Kidney epithelial cell (primary cell): ENCODE measurements at places on chromosomes 6 and 20. TPM values are rescaled to one million over a fixed set of nuclear protein-coding genes. Genes with fewer than 3 reads are reported as not detected.

CNKSR3 gene
- total RNA-seq, result 9.2 and 12.1 TPM in 2 replicates

HLA-DMB gene
- 1.0 and 2.3 TPM in 2 replicates for total RNA-seq

LST1 gene
- 0.42 TPM in 1 of 2 replicates, not detected in the other for total RNA-seq

ADGB gene
- not detected in 2 replicates for total RNA-seq

DCDC2 gene
- total RNA-seq, result 37.1 and 43.9 TPM in 2 replicates

ULBP2 gene
- 3.5 and 6.1 TPM in 2 replicates for total RNA-seq

CAGE1 gene
- total RNA-seq, result not detected in 2 replicates

RAET1L gene
- 1.5 and 1.8 TPM in 2 replicates for total RNA-seq

GRCh38 chr6:75292555-75292954, 8.0 kb upstream of the TMEM30A start:
- no peak for DNase-seq

DNA sequence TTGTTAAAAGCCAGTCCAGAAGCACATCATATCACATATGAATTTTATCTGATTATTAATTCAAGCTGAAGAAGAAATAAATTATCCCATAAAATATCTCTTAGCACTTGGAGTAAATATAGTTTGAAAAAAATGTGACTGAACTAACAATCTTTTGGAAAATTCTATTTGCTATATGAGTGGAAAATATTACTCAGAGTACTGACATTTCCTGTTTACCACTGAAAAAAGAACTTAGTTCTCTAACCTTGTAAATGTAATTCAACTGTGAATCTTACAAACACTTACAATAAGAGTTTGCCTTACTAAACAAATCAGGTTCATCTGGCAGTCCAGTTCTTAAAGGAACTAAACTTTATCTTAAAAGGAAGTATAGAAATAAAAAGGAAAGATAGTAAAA, 44.2 kb downstream of the MOXD1 start:
- no peak for DNase-seq

DNA sequence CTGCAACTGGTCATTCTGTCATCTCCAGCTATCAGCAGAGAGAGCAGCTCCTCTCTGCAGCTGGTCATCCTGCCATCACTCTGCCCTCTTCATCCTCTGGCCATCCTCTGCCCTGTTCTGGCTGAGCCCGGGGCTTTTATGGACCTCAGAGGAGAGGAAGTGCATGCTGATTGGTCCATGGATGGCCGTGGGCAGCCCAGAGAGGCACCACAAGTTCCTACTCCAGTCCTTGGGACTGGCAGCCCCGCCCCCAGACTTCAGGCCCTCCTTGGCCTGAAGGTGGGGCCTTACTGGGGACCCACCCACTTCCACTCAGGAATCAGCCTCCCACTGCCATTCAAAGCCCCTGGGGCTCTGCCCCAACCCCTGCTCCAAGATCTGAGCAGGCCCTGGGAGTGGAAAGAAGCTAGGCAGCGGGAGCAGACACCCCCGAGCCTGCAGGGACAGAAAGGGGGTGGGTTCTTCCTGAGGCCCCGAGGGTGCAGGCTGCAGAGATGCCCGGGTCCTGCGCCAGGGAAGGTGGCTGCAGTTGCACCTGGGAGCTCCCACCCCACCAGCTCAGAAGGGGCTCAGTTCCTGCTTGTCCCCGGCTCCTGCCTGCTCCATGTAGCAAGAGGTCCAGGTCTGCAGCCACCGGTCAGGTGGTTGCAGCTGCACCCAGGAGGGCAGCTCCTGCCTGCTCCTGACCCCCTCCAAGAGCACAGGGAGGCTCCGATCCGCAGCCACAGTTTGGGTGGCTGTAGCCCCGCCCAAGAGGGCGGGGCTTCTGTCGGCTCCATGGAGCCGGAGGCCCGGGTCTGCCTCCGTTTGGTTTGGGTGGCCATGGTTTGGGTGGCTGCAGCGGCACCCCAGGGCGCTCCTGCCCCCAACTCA, 34.1 kb upstream of the HMGA1 start:
- DNase-seq, result no peak

GRCh38 chr6:29813809-29814208, 13.8 kb upstream of the HLA-G start:
- DNase-seq, result no peak

DNA sequence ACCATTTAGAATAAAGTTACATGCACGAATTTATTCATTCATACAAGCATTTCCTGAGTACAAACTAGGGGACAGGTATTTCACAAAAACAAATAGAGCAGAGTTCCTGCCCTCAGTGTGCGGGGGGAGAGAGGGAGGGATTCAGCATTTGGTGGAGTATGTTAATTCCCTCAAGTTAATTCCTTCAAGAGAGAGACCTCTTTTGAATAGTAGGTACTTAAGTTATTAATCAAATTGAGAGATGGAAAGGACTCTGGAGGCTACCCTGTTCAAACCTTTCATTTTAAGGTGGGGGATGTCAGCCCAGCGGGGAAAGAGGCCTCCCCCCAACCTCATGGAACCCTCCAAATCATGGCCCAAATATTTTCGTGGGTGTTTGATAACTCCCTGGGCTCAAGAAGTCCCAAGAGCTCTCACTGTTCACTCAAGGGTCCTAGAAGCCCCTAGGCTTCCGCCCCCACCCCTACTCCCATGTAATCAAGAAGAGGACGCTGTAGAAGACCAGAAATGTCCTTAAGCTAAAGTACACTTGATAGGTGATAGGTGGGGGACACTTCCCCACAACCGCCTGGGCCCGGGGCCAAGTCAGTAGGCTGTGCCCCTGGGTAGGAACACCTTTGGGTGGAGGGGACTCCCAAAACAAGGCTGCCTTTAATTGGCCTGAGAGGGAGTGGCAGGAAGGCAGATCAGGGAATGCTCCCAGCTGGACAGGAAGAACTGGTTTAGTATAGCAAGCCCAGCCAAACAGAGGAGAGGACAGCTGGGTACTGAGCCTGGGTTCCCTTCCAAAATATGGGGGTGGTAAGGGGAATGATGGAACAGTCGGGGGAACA, 2.9 kb downstream of the SDC4 start:
- DNase-seq, result no peak

GRCh38 chr20:38357653-38358207, 11.4 kb downstream of the LBP start:
- DNase-seq, result no peak

DNA sequence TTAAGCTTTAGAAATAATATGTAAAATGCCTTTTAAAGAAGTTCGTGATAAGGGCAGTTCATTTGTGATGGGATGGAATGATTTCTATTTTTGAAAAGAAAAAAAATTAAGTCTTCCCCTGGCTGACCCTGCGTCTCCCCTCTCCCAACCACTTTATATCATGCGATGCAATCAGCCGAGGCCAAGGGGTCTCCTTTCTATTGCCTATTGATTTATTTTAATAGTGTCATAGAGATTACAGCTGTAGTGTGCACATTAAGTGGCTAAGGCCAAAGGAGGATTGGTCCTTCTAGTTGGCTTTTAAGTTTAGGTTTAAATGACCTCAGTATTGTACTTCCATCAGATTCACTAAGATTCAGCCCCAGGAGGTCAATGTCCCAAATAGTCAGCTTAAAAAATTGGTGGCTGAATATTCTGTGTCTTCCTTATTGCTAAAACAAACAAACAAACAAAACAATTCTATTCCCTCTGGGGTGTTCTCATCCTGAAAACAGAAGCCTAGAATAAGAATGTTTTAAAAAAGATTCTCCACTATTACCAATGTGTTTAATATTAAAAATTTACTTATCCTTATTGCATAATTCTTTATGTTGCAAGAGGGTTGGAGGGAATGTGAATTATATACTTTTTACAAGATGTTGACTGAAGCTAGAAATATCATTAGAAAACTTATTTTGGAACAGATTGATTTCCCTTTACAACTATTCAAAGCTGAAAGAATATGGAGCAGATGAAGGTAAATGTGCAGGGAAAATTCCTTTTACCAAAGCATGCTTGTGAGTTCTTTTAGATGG, 359.1 kb downstream of the SAMD5 start:
- DNase-seq, result no peak

- DNase-seq, result no peak
Measured at GRCh38 chr6:64712606-64713005, 994.4 kb downstream of the EYS start.

DNA sequence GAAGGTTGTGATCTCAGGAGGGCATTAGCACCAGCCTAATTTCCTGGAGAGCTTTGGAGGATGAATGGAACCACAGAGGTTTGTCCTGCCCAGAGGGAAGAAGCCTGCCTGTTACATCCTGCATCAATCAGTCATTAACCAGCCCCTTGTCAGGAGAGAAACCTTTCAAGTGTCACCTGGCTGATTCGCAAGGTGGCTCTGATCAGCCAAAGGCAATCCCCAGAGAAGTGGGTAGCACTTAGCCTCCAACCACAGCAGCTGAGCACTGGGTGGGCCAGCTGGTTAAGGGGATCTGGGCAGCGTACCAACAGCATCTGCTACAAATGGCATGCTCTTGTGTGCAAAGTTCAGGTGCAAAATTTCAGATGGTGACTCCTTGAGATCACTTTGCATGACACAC, 26.9 kb downstream of the ANKEF1 start:
- no peak for DNase-seq

DNA sequence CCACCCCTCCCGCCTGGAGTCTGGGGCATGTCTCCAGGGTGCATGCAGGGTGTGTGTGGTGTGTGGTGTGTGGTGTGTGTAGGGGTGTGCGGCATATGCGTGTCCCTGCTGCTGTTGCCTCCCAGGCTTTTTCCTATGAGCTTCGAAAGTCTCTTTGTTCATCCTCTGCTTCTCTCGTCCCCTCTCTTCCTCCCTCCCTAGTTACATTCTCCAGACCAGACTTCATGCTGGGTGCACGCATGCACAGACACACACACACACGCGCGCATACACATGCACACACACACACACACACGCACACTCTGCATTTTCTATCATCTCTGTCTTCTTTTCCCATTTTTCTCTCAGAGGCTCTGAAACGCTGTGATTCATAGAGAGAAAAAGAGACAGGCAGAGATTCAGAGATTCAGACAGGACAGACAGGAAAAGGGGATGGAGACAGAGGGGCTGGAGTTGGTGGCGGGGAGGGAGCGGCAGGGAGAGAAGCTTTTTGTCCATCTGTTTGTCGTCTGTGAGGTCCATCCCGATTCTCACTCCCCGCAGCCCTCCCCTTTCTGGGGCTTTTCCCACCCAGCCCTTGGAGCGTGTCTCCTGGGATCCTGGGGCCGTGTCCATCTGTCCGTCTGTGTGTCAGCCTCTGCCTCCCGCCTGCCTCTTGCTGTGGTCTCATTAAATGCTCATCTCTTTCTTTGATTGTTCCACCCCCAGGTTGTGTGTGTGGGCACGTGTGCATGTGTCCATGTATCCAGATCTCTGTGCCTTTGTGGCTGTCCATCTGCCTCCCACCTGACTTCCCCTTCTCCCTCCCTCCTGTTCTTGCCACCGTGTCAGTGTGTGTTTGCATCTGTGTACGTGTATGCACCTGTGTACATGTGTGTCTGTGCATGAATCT, 62.6 kb downstream of the SRC start:
- no peak for DNase-seq

DNA sequence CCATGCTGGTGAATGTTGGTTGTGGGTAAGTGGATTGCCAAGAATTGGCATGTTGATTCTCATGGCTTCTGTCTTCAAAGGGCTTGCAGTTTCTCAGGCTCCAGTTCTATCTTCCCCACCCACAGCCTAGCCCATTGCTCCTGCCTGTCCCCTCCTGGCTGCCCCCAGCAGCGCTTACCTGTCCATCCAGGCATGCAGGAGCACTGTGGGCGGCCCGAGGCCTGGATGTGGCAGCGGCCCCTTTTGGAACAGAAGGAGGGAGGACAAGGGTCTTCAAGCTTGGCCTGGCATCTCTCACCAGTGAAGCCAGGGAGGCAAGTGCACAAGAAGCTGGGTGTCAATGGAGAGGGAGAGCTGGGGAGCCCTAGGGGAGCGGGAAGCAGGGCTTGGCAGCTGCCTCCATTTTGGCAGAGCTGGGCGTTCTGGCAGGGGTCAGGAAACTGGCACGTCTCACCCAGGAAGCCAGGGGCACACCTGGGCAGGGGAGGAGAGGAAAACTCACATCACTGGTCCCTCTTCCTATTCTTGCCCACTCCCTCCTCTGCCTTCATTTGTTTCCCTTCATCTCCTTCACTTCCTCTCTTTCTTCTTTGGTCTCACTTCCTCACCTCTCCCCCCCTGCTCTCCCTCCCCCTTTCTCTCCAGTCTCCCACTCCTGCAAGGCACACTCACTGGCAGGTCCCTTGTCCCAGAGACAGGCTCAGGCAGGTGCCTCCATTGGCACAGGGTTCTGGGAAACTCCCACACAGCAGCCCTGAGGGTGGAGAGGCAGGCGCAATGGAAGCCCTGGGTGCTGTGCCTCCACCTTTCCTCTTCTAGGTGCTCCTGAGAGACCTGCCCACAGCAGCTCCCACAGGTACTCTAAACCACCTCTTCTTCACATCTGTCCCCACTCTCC, 1.3 kb downstream of the NOTCH4 start:
- DNase-seq, result no peak

DNA sequence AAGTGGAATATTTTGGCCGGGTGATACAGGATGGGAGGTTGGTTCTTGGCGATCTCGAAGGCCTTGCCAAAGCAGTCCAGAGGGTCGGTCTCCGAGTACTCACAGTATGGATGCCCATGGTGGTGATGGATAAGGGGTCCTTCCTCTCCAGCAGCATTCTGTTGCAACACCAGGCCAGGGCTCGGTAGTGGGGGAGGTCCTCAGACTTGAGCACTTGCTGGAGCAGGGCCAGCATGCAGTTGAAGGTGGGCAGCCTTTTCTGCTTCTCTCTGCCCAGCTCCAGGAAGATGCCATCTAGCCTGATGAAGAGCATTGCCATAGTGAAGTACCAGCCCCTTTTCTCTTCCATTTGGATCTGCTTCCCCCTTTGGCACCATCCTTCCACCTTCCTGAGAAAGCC, 99.4 kb upstream of the MCHR2 start:
- DNase-seq, result no peak

GRCh38 chr6:135586388-135586787, 88.8 kb upstream of the AHI1 start:
- no peak for DNase-seq

GRCh38 chr6:14880677-14881076, 365.2 kb upstream of the JARID2 start:
- no peak for DNase-seq

- DNase-seq, result no peak
Measured at GRCh38 chr6:138563650-138564049, 64.4 kb upstream of the NHSL1 start.

GRCh38 chr6:35083507-35083906, 57.6 kb downstream of the TCP11 start:
- no peak for DNase-seq

DNA sequence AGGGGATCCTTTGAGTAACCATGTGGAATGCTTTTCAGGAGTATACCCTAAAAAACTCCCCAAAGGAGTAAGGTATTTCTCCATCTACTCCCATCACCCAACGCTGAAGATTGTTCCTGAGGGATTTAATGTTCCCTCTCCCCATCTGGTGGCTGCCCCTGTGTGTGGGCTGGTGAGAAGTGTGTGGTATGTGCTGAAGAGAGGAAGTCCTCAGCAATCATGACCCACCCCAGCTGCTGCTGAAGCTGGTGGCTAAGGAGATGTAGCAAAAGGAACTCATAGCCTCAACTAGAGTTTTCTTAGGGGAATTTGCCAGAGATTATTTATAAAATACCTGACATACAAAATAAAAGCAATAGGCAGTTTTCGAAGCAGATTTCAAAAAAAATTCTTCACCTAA, 114.3 kb upstream of the JAG1 start:
- DNase-seq, result no peak

- DNase-seq, result no peak
Measured at GRCh38 chr6:134980846-134981245, 30.9 kb upstream of the ALDH8A1 start.
